ENCODE measurements at places on chromosomes 5 and 9.

GRCh38 chr5:9834871-9835770, 205.0 kb upstream of the TAS2R1 start:
- no peak for DNase-seq

- DNase-seq = no peak
Observed at GRCh38 chr9:15842051-15842450, 289.2 kb downstream of the CCDC171 start.

GRCh38 chr9:132957805-132958204, 13.4 kb upstream of the TSC1 start:
- DNase-seq = no peak

DNA sequence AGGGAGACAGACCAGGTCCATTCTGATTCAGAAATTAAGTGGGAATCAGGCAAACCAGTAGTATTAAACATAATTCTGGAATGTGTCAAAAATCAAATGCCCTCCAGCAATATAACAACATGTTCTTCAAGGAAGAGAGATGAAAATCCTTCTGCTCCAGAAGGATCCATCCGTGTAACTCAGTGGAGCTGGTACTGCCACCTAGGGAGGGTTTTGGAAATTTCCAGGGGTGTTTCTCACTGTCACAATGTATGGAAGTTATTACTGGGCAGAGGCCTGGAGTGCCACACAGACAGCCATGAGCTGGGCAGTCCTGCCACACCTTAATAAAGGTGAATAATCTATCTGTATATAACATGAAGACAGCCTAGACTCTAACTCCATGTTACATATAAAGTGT, 87.5 kb downstream of the TTLL11 start:
- no peak for DNase-seq

GRCh38 chr5:168683247-168683926, 104.2 kb upstream of the PANK3 start:
- no peak for DNase-seq

DNA sequence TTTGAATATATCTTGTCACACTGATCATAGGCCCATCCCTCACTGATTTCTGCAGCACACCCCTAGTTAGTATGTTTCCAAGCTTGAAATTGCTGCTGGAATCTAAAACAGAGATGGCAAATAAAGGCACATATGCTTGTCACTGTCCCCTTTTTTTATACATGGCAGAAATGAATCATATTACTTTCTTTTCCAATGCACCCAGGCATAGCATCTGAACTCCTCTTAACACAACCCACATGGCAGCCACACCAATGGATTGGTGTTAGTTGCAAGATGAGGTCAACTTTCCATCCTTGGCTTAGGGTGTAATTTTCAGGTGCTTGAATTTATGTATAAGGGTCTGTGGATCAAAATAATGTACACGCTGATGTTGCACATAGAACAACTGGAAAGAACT, 473.8 kb upstream of the ZNF608 start:
- no peak for DNase-seq

GRCh38 chr5:99070362-99070761, 141.6 kb upstream of the CHD1 start:
- DNase-seq = no peak
